AG04450 (cell line): ENCODE measurements at places on chromosomes 12 and 14. TPM values are rescaled to one million over a fixed set of nuclear protein-coding genes. Genes with fewer than 3 reads are reported as not detected.

GRCh38 chr12:105765053-105766014, 373.4 kb downstream of the NUAK1 start:
- DNase-seq, result no peak

DNA sequence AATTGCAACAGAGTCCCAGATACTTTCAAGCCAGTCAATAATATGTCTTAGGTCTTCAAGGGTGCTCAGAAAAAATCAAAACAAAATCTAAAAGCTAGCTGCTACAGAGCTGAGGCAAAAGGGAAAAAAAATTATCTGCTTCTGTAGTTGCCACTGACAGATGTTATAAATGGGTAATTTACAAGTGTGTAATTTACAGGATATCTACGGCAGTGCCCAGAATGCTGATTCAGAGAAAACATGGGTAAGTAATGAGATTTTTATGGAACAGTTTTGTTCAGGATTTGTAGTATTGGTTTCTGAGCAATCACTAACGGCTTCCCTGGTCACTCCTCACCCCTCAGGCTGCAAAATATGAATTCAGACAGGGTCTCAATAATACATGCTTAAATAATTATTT, 234.1 kb downstream of the GALC start:
- no peak for DNase-seq

DNA sequence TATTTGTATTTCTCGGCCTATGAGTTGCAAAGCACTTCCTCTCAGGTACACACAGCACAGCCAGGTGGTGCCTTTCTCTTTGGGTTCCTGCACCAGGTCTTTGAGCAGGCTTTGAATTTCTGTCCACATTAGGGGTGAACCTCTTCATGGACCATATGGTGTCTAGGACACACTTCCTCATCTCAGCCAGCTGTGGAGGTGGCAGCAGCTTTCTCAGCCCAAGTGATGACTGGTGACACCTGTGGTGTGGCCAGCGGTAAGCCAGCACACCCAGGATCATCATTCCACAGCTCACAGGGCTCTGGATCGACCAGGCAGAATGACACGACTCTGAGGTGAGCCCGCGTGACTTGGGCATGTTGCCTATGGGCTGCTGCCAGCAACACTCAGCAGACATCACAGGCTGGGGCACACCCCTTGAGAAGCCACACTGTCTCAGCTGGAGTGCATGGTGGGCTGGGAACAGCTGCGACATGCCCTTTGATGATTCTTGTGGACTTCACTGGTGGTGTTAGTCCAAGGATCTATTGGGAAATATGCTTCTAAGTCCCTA, 36.8 kb downstream of the SLC5A8 start:
- DNase-seq, result no peak

DNA sequence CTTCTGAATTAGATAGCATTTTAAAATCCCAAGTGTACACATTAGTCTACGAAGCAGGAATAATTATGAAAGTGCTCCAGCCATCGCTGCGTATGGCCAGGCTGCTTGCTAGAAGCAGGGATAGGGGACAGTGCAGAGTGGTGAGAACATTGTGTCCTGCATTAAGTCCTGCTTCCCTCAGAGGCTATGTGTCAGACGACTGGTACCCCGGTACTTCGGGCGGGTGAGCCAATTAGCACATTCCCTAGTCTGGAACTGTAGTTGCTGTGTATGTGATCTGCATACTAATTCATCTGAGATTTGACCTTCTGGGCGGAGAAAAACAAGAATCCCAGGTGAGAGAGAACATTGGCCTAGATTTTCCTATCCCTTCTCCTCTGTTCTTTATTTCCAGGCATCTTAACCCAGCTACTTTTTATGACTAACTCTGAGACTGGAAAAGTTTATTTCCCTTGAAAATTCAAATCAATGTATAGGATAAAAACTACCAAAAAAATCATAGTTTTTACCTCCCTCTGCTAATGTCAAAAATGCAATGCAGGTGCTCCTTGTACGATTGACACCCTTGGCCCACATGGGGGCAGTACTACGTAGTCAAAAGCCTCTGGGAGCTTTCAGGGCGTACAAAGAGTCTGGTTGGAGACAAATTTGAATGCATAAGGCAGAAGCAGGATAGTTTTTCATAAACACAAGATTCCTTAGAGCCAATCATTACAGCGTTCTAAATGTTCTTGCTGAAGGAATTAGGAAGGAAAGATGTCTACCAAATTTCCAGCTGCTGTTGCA, 764.3 kb downstream of the NOVA1 start:
- no peak for DNase-seq

GRCh38 chr12:98901189-98901588, 256.1 kb downstream of the APAF1 start:
- DNase-seq, result no peak

The DICER1 gene
- polyA plus RNA-seq, result 20.7 and 25.1 TPM in 2 replicates
